ENCODE measurements at places on chromosomes 4 and X.

DNA sequence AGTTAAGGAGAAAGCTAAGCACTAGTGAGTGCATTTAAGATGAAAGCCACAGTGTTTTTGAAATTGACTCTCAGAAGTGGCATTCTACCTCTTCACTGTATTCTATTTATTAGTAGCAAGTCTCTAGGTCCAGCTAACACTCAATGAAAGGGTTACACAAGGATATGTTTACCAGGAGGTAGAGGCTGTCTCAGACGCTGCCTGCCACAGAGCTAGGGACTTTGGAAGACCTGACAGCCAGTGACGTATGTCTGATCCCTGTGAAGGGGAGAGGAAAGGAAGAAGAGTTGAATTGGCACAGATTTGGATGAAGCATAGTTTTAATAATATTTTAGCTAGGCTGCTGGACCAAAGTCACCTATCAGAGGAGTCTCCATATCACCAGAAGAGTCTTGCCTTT is 36.5 kb upstream of the KLHL2 start:
- DNase-seq = no peak

DNA sequence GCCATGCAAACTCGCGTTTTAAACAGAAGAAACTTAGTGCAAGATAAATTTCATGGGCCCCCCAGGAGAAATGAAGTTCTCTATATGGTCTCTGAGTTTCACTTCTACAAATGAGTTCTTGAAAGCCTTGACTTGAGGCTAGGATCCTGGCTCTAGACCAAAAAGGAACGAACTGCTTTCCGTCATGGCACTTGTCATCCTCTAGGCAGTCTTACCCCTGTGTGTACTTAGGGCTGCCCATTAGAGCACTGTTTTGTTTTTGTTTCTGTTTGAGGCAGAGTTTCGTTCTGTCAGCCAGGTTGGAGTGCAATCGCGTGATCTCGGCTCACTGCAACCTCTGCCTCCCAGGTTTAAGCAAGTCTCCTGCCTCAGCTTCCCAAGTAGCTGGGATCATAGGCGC is 29.0 kb downstream of the RNF4 start:
- no peak for DNase-seq

GRCh38 chr4:184347251-184348239 is 126.8 kb downstream of the IRF2 start:
- no peak for DNase-seq

- DNase-seq = peak; percentile 10
These were observed 127.7 kb downstream of the ASB9 start for GRCh38 chrX:15142084-15142715.

- no peak for DNase-seq
These were observed 19.0 kb upstream of the DCAF8L2 start for GRCh38 chrX:27571164-27571563.

DNA sequence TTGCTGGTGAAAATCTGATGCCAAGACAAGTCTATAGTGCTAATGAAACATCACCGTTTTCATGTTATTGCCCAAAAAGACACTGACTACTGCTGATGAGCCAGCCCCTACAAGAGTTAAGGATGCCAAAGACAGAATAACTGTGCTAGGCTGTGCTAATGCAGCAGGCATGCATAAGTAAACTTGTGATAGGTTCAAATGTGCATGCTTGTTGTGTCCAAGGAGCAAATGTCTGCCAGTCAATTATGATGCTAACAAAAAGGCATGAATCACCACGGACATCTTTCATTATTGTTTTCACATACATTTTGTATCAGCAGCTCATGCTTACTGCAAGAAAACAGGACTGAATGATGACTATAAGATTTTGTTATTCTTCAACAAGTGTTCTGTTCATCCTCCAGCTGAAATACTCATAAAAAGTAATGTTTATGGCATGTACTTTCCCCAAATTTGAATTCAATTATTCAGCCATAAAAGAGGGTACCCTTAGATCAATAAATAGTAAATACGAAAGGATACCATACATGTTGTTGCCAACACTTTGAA is 306.9 kb upstream of the ARSJ start:
- no peak for DNase-seq

DNA sequence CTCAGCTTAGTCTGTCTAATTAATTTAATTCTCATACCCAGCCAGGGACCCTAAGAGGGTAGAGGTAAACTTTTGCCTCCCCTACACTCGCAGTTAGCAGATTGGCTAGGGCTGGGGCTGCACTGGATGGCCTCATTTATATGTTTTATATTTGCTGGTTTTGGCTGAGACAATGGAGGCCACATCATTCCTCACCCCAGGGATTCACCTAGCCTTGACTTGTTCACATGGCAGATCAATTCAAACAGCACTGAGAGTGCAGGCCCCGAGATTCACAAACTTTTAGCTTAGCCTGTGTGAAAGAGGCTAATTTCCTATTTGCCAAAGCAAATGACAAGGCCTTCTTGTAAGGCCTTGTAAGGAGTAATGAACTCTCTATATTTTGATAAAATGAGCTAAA is 844.4 kb downstream of the ARAP2 start:
- DNase-seq = no peak

DNA sequence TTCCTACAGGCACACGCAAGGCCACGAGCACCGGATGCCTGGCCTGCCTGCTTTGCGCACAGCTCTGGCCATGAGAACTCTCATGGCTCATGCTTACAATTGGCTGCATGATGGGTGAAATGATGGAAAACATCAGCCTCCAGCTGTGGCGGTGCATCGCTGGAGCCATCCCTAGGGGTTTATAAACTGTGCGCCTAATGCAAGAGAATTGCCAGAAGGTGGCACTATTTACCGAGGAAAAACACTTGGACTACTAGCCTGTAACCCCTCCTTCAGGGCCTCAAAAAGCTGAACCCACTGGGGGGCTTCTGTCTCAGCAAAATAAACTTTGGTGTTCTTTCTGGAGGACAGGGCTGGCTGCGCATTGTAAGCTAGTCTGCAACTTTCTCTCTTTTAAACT is 51.9 kb downstream of the PHKA2 start:
- peak; percentile 14 for DNase-seq

DNA sequence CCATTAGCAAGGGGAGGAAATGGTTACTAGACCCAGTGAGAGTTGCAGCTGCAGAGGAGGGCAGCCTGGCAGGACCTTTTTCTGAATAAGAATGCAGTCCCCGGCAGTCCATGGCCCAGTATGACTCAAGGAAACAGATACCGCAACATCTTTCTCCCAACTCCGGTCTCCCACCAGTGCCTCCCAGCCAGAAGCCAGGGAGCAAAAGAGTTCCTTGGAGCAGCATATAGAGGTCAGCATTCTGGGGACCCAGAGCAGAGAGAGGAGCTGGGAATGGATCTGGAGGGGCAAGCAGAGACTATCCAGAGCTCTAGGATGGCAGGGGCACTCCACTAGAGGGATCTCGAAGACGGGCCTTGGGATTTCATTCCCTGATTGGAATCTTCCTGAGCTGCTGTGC is 339.2 kb upstream of the AADAT start:
- no peak for DNase-seq

GRCh38 chr4:98939892-98940298 is 11.0 kb upstream of the EIF4E start:
- peak; percentile 43 for DNase-seq

GRCh38 chr4:113450295-113451080 is 311.1 kb downstream of the CAMK2D start:
- DNase-seq = no peak

GRCh38 chrX:12709047-12709446 is 82.2 kb upstream of the PRPS2 start:
- no peak for DNase-seq

DNA sequence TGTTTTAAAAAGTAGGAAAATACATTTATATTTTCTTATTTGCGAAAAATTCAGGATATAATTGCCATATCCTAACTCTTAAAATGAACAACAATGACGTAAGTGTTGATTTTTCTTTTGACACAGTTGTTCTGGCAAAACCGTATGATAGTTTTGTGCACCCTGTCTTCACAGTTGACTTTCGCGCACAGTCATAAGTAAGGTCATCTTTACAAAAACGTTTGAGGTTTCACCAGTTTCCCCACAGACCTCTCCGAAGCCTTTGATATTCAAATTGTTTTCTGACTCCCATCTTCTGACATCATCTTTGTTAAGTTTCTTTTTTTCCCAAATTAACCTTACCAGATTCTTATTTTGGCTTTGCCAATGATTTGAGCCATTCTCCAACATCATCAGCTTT is 48.1 kb upstream of the ATXN3L start:
- DNase-seq = peak; percentile 34

DNA sequence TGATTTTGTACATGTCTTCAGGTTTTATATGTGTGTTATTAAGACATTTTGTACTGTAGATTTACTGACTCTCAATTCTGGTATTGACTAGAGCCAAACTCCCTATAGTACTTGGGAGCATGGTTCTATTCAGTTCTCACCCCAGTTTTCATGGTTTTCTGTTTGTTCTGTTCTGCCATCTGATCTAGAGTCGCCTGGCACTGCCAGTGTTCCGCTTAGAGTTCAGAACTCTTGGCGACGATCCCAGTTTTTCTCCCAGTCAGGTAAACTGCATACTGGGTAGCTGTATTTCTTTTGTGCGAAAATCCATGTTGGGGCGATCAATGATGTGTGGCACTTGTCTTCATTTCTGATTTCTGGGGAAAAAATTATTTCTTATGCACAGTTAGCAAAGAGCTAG is 78.0 kb downstream of the PHOX2B start:
- DNase-seq = no peak

DNA sequence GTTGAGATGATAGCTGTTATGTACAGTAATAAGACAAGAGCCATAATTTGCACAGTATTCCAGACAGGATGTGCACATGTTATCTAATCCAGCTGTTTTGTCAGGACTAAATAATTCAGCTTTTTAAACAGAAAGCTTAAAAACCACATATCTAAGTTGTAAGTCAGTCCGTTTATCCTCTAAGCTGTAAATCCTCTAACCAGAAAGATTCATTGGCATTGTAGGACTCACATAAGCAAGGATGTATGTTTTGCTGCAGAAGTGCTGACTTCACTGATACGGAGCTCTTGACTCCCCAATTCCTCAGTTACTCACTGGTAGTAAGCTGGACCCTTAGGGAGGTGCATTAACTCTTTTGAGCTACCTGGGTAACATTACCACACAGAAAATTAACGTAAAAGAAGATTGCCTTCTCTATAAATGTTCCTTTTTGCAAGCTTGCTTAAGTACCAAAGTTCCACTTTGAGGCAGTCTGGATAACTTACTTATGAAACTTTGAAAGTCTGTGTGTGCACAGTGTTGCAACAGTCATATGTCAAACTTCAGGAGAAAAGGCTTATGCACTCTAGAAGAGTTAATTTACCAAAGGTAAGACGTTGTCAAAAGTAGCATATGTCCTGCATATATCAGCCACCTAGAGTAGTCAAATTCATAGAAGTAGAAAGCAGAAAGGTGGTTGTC is 58.3 kb upstream of the MAGEB2 start:
- DNase-seq = no peak

- no peak for DNase-seq
These were observed 217.0 kb downstream of the GUCY2F start for GRCh38 chrX:109264878-109265277.

DNA sequence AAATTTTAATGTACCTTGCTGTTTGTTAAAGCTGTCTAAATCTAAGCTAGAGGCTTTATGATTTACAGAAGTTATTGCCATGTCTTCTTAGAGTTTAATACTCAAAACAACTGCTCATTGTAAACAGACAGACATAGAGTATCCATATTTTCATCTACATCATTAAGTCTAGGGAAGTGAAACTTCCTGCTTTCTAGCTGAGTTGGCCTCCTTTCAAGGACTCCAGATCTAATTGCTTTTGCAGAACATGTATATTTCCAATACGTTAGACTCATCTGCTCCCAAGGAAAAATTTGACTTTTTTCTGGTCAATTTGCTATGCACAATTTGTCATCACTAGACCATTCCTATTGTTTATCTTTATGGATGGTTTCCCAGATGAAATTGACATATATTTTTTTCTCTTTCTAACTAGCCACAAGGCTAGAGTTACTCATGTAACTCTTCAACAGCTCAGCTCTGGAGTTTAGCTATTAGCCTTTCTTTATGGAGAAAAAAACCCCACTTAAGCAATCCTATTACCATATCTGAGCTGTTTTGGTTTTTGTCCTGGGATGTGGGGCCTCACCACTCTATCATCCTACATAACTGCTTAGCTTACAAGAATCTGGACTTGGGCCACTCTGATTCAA is 122.9 kb downstream of the PPA2 start:
- DNase-seq = no peak
